Neuronal stem cell (in vitro differentiated cells): ENCODE measurements at places on chromosomes 11 and 22.

DNA sequence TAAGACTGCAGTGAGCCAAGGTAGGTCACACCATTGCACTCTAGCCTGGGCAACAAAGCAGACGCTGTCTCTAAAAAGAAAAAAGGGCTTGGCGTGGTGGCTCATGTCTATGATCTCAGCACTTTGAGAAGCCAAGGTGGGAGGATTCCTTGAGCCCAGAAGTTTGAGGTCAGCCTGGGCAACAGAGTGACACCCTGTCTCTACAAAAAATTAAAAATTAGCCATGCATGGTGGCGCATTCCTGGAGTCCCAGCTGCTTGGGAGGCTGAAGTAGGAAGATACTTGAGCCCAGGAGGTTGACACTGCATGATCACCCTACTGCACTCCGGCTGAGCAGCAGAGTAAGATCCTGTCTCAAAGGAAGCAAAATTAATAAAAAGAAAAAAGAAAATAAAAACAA lies 38.9 kb upstream of the RDX start:
- DNase-seq: no peak

DNA sequence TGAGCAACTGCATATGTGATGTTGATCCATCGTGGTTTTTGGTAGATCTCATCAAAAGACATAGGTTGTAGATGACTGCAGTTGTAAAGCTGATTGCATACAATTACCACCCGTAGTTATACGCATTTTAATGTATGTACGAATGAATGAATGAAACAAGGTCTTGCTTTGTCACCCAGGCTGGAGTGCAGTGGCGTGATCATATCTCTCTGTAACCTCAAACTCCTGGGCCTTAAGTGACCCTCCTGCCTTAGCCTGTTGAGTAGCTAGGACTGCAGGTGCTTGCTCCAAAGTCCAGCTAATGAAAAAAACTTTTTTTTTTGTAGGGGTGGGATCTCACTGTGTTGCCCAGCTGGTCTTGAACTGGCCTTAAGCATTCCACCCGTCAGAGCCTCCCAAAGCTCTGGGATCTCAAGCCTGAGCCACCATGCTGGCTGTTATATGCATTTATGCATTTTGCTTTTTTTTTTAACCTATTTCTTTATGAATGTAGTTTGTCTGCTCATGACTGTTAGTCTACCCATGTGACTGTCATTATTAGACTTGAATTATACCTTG lies 53.5 kb downstream of the PPP6R3 start:
- no peak for DNase-seq

GRCh38 chr11:111733611-111734088 lies 32.5 kb downstream of the PPP2R1B start:
- no peak for DNase-seq

- no peak for DNase-seq
Observed at GRCh38 chr11:100682247-100682969, 4.7 kb upstream of the ARHGAP42 start.

GRCh38 chr11:112795911-112796649 lies 165.1 kb upstream of the NCAM1 start:
- no peak for DNase-seq

- DNase-seq: no peak
Observed at GRCh38 chr11:126282361-126282735, 545 bp upstream of the TIRAP start.

DNA sequence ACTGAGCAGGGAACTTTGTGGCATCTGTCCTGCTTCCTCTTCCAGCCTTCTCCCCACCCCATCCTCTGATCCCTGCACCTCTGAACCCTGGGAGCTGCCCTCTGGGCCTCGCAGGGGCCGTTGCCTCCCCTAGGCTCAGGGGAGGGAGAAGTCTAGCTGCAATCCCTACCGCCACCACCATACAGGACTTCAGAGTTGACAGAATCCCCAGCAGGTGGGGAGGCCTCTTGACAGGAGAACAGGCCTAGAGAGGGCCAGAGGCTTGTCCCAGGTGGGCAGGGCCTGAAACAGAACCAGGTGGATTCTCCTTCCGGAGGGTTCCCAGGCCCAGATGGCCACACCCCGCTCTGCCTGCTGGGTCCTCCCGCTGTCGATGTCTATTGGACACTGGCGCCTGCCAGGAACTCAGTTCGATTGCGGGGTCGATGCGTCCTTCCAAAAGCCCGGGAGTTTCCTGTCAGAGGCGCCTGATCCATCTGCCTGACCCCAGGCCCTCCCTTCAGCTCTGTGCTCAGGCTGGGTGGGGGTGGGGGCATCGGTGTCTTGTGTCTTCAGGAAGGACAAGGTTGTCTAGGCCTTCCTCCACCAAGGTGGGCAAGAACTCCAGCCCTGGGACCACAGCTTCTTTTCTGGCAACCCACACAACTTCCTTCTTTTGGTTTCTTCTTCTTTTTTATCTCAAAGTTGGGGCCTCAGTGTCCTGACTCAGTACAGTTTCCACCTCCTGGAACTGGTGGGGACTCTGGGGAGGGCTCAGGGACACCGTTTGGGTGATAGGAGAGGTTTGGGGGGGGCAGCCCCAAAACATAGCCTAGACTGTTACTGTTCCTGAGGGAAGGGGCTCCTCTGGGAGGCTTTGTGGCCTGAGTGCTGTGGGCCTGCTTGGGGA lies 6.4 kb downstream of the STARD10 start:
- DNase-seq: no peak

- no peak for DNase-seq
Observed at GRCh38 chr11:14384338-14384737, 25.4 kb upstream of the RRAS2 start.

- no peak for DNase-seq
Observed at GRCh38 chr11:36409152-36409816, 100.8 kb downstream of the TRAF6 start.

GRCh38 chr22:50082961-50083461 lies 2.2 kb downstream of the MLC1 start:
- no peak for DNase-seq

DNA sequence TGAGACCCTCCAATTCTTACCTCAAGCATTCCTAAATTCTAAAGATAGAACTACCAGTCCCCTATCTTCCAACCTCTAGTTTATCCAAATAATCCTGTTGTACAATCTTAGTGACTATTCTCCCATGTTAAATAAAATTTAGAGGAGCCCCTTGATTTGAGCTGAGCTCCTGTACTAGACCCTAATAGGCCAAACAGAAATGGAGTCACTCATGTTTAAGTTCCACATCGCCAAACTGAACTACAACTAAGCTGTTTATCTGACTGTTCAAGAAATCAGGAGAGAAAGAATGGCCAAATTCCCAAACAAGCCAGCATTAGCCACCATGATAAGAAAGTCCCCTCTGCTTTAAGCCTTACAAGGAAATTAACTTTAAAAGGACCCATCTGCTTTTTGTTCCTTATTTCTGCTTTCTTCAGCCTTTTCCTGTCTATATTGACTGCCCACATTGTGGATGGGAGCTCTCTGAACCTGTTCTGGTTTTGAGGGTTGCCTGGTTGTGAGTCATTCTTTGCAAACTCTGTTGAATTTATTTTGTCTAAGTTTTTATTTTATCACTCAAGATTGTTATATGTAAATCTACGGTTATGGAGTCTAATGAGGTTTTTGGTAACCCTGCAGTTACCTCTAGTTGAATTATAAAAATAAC lies 90.4 kb downstream of the TTC28 start:
- no peak for DNase-seq

DNA sequence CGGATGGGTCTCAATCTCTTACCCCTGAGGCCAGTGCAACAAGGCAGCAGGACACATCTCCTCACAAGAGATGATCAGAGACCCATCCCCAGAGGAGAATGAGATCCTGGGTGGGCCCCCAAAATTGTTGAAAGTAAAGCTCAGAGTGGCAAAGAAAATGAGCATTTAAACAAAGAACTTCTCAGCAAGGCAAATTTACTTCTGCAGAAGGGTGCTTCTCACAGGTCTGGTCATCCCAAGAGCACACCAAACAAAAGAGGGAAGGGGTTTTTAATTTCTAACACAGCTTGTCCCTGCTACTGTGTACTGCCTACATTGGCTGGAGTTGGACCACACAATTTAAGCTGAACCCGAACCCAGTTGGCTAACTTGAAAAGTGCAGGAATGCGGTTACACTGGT lies 1628.6 kb upstream of the RAG2 start:
- DNase-seq: no peak

- no peak for DNase-seq
Observed at GRCh38 chr11:105226091-105226490, 86.5 kb upstream of the CARD18 start.

DNA sequence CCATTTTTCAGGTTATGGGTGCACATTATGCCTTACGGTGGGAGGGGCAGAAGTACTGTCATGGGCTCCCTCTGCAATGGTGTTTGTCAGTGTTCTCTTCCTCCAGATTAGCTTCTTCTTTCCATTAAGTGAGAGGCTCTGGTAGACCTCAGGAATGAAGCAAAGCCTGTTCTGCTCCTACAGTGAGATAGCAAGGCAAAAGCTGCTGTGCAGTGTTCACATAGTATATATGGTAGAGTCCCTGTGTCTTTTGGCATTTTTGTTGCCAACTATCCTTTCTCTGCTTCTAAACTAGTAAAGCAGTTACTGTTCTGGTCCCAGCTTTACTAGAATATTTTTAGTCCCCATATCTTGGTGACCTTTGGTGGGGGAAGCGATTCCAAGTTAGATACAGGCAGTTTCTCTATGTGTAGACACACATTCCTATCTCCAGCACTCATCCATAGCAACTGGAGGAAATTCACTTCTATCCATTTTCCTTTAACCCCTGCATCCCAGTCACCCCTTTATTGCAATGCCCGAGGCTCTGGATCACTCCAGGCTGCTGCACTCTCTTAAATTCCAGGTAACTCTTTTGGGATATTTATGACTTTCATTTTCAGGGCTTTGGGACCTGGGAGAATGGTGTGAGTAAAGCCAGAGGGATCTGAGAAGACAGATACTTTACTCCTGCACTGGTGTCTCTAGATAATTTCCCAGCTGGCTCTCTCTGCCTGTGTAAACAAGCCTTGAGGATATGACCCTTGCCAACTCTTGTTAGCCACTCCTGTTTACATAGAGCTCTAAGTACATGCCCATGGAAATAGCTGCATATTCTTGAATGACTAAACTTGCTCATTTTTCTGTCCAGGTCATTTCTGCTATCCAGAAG lies 3.9 kb upstream of the TRIM34 start:
- no peak for DNase-seq

GRCh38 chr11:74684661-74685060 lies 46.6 kb downstream of the CHRDL2 start:
- DNase-seq: no peak
